ENCODE measurements at places on chromosomes 5 and 9. TPM values are rescaled to one million over a fixed set of nuclear protein-coding genes. Genes with fewer than 3 reads are reported as not detected.

- no peaks in the 10 kb centered on the region for H3K36me3 ChIP-seq
- no peak for DNase-seq
- no peaks in the 10 kb centered on the region for H3K4me1 ChIP-seq
- H3K4me3 ChIP-seq, result no peak overlapping the region
Observed at GRCh38 chr9:68558545-68558944, 17.9 kb upstream of the TMEM252 start.

DNA sequence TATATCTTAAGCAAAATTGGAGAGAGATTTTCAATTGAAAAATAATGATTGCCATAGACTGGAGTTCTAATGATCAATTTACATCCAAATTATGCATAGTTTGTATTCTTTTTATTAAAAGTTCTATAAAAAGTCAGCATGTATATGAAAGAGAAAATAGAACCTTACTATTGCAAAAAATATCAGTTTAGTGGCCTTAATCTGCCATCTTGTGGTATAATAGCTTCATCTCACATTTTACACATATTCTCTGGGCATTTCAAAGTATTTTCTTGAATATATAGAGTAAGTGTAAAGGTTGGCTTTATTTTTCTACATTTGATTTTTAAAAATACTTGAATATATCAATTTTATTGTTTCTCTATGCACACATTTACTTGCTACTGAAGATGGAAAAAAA is 1858.6 kb upstream of the CDH9 start:
- no peaks in the 10 kb centered on the region for H3K27me3 ChIP-seq
- no peak overlapping the region for H3K27ac ChIP-seq
- H3K36me3 ChIP-seq, result no peaks in the 10 kb centered on the region

GRCh38 chr5:96316487-96316886 is 116.6 kb downstream of the PCSK1 start:
- no peaks in the 10 kb centered on the region for H3K36me3 ChIP-seq
- H3K4me3 ChIP-seq, result no peak overlapping the region
- no peak for DNase-seq
- H3K4me1 ChIP-seq, result no peaks in the 10 kb centered on the region
- no peak overlapping the region for H3K27ac ChIP-seq
- no peaks in the 10 kb centered on the region for H3K27me3 ChIP-seq

- H3K27ac ChIP-seq, result no peak overlapping the region
- H3K4me3 ChIP-seq, result no peak overlapping the region
- DNase-seq, result no peak
Observed at GRCh38 chr9:37508135-37508833, 22.5 kb downstream of the POLR1E start.

The SLC25A2 gene
- 0.69 TPM for total RNA-seq

The GPX8 gene
- total RNA-seq, result 8.5 TPM

Data from pancreas (tissue), 10 donors.